ENCODE measurements at places on chromosomes 3 and 15.

- no peak for DNase-seq
Measured at GRCh38 chr3:121515313-121515712, 30.5 kb downstream of the POLQ start.

GRCh38 chr15:72604794-72605193 lies 49.7 kb upstream of the GOLGA6B start:
- no peak for DNase-seq

- DNase-seq: no peak
Measured at GRCh38 chr3:58238830-58239229, 1.2 kb downstream of the ABHD6 start.

GRCh38 chr3:55655544-55655943 lies 168.4 kb upstream of the WNT5A start:
- DNase-seq: no peak

GRCh38 chr15:74036271-74037170 lies 42.0 kb downstream of the PML start:
- DNase-seq: no peak
